Fibroblast of skin of back (primary cell): ENCODE measurements at places on chromosomes 12 and 14.

DNA sequence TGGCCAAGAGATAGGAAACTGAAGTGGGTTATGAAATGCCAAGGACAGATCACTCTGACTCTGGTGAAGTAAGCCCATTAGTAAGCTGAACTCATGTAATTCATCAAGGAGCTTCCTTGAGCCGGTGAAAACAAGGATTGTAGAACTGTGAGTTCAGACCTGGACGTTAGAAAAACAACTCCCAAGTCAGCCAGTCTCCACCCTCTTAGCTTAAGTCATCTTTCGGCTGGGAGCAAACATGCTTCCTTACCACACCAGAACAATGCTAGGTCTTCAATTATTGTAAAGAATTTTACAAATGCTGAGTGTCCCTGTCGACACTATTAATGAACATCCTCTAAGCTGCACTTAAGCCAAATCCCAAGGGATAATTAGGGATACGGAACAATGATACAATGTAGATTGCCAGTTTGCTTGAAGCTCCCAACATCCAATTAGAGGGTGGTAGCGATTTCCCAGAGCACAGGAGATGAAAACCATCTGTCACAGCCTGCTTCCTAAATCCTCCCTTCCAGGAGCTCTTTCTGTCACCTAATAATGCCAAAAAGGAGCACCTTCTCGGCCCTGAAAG lies 45.7 kb upstream of the VASH1 start:
- no peak for DNase-seq

DNA sequence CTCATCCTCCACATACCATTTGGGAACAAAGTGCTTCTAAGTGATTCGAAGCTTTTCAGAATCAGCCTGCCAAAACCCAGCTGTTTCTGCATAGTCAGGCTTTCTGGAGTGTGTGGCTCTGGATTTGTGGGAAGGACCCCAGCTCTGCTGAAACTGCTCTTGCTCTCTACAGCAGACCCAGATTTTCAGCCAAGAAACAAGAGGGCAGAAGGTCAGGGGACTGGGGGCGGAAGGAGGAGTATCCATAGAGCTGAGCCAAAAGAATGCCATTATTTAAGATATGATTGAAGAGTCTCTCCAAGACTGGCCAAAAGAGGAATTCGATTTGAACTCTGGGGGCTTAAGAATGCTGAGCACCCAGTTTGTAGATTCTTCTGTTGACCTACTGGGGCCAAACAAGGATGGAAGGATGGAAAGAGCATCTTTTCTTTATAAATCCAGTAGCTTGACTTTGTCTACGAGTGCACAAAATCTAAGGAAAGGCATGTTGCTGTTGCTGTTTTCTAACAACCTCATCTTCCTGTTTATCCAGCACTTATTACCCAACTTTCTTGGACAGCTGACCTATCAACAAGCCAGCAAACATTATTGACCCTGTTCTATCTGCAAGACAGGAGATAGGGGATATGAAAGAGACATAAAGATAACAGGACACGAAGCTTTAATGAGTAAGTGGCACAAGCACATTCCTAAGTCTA lies 29.2 kb downstream of the FBLN5 start:
- no peak for DNase-seq

- DNase-seq: peak; percentile 26
These were observed 197.0 kb downstream of the ACSS3 start for GRCh38 chr12:81274637-81275529.

GRCh38 chr12:116293687-116294453 lies 16.4 kb upstream of the MED13L start:
- no peak for DNase-seq
